ENCODE measurements at places on chromosomes 4 and X.

DNA sequence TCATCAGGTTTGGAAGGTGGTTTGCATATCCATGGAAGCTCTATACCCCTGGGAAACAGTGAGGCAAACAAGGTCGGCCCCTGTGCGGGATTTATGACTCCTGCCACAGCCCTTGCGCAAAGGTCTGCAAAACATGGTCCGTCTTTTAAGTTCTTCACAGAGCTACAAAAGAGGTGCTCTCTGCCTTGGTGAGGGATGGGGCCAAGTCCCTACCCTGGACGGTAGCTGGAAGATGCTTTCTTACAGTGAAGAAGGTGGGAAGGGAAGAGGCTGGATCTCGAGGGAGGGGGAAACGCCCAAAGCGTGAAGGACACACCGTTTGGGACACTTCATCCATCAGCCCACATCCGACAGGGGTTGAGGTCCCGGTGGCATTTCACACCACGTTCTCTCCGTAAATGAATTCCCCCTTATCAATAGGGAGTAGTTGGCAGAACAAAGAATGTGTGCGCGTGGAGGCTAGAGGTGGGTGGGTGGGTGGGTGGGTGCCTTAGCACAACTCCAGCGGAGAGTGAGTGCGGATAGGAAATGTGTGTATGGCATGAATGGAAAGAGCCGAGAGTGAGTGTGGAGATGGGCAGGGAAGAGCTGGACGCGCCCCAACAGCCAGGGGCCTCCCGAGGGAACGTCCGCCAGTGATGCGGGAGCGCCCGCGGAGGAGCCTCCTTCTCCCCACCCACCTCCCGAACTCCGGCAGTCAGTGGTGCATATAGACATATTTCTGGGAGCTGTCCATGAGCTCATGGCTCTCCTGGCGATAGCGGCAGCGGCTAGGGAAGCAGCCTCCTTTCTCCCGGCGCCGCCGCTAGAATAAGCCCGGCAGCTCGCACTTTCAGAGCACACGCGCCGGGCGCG lies 68.3 kb downstream of the LARP7 start:
- DNase-seq = peak; percentile 73

DNA sequence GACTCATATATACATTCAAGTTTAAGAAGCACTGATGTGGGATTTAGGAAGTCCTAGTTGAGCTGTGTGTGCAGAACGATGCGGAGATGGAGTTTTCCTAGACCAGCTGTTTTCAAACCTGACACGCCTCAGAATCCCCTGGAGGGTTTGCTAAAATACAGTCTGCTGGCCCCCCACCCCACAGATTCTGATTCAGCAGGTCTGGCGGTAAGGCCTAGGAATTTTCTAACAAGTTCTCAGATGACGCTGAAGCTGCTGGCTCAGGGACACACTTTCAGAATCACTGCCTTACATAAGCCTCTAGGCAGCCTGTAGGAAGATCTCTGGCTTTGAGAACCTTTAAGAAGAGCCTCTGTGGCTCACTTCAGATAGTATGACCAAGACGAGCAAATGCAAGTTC lies 73.1 kb downstream of the PHEX start:
- DNase-seq = no peak

DNA sequence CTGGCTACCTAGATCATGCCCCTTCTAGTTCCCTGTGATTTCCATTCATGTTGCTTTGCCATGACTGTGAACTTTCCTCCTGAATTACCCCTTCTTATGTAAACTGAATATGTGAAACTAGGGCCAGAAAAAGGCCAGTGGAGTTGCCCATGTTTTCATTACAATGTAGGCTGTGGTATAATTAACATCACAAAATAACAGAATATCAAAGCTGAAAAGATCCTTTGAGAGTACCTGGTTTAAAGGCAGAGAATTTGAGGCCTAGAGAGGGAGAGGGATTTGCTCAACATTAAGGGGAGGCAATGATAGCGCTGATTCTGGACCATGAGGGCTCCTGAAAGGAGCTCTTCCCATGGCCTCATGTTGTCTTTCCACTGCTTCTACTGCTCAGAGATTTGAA lies 392.2 kb downstream of the OPHN1 start:
- no peak for DNase-seq

DNA sequence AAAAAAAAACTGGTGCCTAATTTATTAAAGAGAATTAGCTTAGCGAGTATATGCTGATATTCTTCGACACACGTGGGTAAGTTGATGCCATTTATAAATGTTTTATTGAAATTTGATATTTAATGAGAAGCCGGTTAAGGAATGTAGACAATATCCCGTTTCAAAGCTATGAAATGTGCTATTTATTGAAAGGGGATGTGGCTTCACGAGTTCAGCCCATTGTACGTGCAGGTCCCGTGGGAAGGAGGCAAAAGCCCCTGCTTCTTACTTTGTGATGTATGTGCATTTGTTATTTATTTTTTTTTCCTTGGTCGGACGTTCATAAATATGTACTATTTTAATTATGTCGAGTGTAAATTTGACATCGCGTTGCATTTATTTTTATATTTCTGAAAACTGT lies 20.2 kb downstream of the SHOX start:
- no peak for DNase-seq

- DNase-seq = no peak
Measured at GRCh38 chrX:56499372-56499771, 64.1 kb upstream of the UBQLN2 start.

DNA sequence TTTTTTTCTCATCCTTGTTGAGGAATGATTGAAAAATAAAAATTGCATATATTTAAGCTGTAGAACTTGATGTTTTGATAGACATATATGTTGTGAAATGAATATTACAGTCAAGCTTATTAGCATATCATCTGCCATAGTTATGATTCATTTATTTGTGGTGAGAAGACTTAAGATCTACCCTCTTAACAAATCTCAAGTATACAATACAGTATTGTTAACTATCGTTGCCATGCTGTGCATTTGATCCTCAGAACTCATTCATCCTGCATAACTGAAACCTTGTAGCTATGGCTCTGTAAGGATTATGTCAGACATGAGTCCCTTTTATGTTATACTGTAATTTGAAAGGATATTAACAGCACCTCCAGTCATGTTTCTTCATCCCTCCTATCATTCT lies 2045.3 kb downstream of the ARAP2 start:
- no peak for DNase-seq

DNA sequence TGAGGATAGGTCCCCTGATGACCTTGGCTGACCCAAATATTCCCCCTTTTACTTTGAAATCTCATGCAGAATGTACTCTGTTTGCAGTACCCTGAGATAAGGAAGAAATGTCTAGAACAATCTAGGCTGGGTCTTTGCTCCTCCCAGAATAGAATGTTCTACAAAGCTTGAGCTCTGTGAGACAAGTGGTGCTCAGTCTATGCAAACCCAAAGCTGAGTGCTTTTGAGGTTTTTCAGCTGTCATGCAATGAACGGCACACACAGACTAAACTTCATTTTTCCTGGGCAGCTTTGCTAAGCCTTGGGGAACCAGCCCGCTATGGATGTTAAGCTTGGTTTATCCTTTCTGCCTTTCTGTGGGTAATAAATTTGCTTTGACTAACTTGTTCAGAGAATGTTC lies 513.6 kb downstream of the FAT4 start:
- DNase-seq = no peak

DNA sequence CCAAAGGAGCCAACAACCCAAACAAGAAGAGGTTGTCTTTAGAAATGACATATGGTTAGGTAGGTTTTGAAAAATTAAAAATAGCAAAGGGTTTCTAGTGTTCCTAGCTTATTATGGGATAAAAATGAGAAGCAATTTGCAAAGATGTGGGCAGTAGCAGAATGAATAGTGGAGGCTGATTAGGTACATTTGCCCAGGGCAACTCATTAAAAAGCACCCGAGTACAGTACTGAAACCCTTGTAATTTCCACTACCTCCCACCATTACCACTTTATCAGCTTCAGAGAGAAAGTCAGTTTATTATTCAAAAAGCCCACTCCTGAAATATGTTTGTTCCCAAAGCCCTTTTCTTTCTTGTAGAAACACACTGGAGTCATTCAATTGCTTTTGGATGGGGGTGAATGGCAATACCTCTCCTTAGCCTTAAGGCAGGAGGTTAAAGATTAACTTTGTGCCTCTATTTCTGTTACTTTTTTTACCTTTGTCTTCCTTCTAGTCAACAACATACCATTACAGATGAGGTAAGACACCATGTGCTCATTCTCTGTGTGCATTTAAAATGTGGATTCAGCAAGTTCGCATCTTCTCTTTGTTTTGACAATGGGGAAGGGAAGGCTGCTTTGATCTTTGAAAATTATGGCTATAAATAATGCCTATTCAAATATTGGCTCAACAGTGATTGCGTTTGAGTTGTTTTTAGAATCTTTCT lies 353.8 kb upstream of the CASK start:
- DNase-seq = no peak
